Glomerular endothelial cell (primary cell): ENCODE measurements at places on chromosomes 3 and 15. TPM values are rescaled to one million over a fixed set of nuclear protein-coding genes. Genes with fewer than 3 reads are reported as not detected.

Gene ZNF385D
- 2.2 and 3.7 TPM in 2 replicates for total RNA-seq

- no peak for DNase-seq
These were observed 158.6 kb upstream of the NR2F2 start for GRCh38 chr15:96171853-96172296.

DNA sequence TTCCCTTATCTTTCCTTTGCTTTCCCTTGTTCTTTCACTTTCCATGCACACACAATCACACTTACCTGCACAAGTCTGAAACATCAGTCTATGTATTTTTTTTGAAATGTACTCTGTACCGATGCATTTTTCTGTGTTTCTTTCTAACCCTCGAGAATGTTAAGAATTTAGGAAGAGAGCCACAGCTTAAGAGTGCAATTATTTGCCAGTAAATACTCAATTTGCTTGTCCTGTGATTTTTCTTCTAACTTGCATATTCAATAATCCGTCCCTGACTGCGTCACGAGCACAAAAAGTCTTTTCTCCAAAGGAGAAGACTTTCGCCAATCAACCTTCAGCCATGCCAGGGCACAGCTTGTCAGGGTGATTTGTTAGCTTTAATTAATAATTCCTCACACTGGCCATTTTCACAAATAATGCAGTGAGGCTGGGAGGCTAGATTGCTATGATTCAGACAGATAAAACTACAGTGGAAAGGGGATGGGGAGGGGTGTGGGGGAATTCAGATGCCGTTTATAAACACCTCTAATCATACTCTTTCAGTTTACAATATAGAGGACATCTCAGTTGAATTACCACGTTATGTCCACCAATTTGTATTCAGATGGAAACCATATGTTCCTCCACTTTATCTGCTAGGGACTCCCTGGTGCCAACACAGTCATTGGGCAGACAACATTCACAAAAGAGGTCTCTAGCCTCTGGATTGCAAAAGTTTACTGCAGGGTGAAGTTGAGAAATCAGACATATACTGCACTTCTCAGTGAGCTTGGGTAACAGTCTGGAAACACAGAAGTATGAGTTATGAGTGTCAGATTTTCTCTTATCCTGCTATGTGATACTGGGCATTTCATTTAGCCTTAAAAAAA, 388.0 kb downstream of the ZBTB20 start:
- no peak for DNase-seq

DNA sequence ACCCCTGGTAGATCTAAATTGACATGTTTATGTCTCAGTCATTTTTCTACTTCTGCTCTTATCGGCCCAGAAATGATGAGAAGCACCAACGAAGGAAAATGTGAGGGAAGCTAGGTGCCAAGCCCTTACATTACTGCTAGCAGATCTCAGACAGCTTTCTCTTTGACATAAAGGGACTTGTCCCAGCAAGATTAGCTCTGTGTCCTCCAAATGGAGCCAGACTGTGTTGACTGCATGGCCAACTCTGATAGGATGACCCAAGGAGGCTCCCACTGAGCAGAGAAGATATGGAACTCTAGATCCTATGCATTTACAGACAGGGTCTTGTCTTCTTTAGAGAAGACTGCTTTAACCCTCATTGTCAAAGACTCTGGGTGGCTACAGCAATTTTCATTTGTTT, 2.8 kb upstream of the MCTP2 start:
- no peak for DNase-seq

- no peak for DNase-seq
These were observed 140.0 kb downstream of the MEIS2 start for GRCh38 chr15:36960179-36960946.

GRCh38 chr3:179063945-179064560, 7.6 kb downstream of the ZMAT3 start:
- no peak for DNase-seq

- no peak for DNase-seq
These were observed 80.1 kb downstream of the LRRC28 start for GRCh38 chr15:99331381-99331780.

DNA sequence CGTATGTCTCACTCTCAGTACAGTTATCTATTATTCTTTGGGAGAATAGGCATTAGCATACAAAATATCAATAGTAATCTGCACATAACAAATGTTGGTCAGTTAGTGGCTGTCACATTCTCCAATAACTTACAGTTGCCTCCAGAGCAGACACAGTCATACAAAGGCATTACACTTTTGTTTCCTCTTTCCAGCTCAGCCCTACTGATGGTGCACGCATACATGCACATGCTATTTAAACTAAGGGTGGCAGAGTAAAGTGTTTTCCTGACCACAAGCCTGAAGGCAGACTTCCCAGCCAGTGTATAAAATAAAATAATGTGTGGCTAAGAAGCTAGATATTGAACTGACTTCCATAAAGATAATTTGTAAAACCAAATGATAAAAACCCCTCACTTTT, 47.6 kb downstream of the PHLDB2 start:
- no peak for DNase-seq

Gene AMOTL2
- 125 and 164 TPM in 2 replicates for total RNA-seq

Gene WDR93
- not detected in 2 replicates for total RNA-seq
